ENCODE measurements at places on chromosomes 11 and 22.
A peak's percentile ranks its signal among the peaks of the same experiment; 100 is the strongest.

- DNase-seq = no peak
These were observed 32.4 kb downstream of the POU2F3 start for GRCh38 chr11:120272303-120272702.

- no peak for DNase-seq
These were observed 14.0 kb upstream of the SYT7 start for GRCh38 chr11:61594907-61595257.

DNA sequence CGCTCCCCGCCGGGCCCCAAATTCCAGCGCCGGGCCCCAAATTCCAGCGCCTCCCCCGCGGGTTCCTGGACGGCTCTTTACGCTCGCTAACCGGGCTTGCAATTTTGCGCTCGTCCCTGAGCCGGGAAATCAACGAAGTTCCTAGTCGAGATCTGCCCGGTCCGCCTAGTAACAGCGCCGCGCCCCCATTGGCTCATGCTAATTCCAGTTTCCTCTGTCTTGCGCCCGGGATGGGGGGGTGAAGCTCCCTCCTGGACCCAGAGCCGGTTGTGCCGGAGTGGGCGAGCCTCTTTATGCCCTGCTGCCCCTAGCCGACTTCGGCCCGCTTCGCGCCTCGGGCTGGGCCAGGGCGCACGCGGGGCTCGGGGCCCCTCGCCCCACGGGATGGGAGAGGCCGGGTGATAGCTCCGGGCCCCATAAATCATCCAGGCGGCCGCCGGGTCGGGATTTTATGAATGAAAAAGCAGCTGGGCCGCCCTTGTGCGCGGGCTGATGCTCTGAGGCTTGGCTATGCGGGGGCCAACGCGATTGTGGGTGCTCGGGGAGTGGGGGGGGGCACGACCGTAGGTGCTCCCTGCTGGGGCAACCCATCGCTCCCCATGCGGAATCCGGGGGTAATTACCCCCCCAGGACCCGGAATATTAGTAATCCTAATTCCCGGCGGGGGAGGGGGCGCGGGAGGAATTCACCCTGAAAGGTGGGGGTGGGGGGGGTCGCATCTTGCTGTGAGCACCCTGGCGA, 1.8 kb upstream of the CCND1 start:
- DNase-seq = peak; percentile 72

- DNase-seq = no peak
These were observed 201.3 kb downstream of the GRIK4 start for GRCh38 chr11:120712881-120713280.

GRCh38 chr11:1202776-1203504, 19.9 kb upstream of the MUC5B start:
- DNase-seq = no peak

DNA sequence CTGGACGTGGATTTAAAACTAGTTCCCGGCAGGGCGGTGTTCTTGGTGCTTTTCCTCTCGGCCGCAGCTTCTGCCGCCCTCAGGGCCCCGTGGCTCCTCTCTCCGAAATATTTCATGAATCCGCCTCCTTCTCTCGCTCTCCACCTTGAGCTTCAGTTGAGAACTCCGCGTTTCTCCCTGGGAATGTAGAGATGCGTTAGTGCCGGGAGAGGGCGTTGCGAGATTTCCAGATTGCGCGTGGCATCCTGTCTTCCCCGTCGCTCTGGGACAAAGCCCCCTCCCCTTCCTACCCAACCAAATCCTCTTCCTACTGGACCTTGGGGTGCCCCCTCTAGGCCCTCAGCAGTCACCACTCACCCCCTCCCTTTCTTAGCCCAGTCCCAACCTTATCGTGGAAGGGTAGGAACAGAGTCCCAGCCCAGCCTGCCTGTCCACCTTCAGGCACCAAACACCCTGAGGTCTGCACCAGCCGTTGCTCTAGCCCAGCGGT, 15.5 kb upstream of the RAC2 start:
- DNase-seq = no peak

DNA sequence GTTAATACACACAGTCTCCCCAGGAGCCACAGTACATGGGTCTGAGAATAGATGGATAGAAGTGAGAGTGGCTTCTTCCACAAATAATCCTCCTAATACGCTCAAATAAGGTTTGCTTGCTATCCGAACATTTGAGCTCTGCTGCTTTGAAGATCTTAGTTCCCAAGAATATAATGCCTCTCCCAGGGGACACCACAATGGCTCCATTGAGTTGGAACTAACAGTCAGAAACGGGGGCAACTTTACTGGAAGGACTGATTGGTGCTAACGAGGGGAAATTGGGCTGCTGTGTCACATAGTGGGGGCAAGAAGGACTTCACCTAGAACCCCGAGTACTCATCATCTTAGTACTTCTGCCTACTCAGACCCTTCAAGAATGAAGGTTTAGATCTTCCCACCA, 66.2 kb downstream of the IGLL5 start:
- no peak for DNase-seq

GRCh38 chr11:121887569-121887968, 228.4 kb downstream of the BLID start:
- no peak for DNase-seq

DNA sequence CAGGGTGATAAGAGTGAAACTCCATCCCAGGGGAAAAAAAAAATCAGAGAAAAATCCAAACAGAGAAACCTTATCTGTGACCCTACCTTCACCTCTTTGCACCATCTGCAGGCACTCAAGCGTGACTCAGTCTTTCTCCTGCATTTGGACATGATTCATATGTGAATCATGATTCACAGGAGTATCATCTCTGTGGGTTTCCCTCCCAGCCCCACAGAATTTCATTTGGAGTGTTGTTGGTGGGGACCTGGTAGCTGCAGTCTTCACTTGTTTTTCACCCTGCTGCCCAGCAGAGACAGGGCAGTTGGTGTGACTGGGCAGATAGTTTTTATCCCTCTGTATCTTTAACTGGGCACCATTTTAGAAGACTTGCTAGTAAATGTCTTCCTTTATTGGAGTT, 75.7 kb downstream of the DEPDC5 start:
- DNase-seq = no peak

DNA sequence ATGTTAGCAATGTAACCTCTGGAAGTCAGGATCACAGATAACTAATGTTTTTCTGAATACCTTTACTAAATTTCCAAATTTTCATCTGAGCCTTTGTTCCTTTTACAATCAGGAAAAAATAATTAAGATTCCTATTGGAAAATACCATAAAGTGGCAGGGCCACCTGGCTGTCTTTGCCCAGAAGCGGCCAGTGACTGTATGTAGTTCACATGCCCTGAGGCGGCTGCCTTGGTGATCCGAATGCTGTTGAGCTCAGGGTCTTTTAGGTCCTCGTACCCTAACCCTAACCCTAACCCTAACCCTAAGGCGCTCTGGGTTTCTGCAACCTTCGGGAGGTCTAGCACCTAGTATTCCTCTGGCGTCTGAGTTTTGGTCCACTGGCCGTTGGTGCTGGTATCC, 8.5 kb upstream of the ARFGAP3 start:
- DNase-seq = no peak

GRCh38 chr11:118606157-118606843, 1.1 kb upstream of the PHLDB1 start:
- DNase-seq = no peak

GRCh38 chr11:14519597-14519916, 629 bp downstream of the PSMA1 start:
- no peak for DNase-seq

- DNase-seq = no peak
These were observed 34.5 kb downstream of the CELF1 start for GRCh38 chr11:47518212-47518964.

- DNase-seq = no peak
These were observed 163.8 kb downstream of the CHST1 start for GRCh38 chr11:45501392-45502225.

- no peak for DNase-seq
These were observed 65.7 kb downstream of the ETS1 start for GRCh38 chr11:128521682-128522054.

DNA sequence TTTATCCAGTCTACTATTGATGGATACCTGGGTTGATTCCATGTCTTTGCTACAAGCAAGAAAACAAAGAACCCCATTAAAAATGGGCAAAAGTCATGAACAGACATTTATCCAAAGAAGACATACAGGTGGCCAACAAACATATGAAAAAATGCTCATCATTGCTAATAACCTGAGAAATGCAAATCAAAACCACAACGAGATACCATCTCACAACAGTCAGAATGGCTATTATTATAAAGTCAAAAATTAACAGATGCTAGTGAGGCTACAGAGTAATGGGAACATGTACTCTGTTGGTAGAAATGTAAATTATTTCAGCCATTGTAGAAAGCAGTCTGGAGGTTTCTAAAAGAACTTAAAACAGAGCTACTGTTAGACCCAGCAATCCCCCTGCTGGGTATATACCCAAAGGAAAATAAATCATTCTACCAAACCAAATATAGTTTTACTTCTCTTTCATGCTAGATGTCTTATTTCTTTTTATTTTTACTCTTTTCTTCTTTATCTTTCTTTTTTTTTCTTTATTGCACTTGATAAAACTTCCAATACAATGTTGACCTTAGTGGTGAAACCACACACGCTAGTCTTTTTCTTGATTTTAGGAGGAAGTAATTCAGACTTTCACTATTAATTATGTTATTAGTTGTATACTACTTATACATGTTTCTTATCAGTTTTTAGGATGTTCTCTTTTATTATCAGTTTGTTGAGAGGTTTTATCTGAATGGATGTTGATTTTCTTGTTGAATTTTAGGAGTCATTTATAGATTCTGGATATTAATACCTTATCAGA, 14.3 kb downstream of the TRIM22 start:
- no peak for DNase-seq

- DNase-seq = no peak
These were observed 68.2 kb downstream of the ENDOD1 start for GRCh38 chr11:95157824-95158223.

DNA sequence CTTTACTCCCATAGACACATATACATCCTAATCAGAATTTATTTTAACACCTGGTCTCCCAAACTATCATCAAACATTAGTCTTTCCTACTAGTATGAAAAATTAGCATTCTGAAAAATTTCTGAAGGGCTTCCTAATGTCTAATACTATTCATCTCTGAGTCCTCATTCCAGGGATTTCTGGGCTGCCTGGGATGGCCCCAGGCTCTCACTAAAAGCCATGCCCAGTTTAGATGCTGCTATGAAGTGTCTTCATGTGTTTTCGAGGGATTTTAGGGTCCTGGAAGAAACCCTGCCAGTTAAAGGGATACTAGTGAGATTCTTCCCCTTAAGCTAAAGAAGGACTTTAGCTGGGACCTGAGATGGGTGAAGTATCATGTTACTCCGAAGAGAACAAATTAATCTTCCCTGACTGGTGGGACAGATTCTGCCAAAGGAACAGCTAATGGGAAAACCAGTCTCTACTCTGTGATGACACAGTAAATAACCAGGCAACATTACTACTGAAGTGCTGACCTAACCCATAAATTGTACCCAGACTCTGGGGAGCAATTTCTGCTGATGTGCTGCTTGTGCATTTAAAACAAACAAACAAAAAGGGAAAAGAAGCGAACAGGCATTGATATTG, 342.6 kb downstream of the SOX6 start:
- DNase-seq = no peak

- DNase-seq = no peak
These were observed 28.6 kb downstream of the RAB30 start for GRCh38 chr11:83042964-83043711.
